ENCODE measurements at places on chromosomes 6 and 20. TPM values are rescaled to one million over a fixed set of nuclear protein-coding genes. Genes with fewer than 3 reads are reported as not detected.

CALHM5 gene
- total RNA-seq, result not detected

ZSWIM3 gene
- 6.7 TPM for total RNA-seq

MEA1 gene
- total RNA-seq, result 36.2 TPM

PHACTR3 gene
- total RNA-seq, result not detected

MOXD1 gene
- not detected for total RNA-seq

SOBP gene
- not detected for total RNA-seq

EYA4 gene
- total RNA-seq, result not detected

SLC32A1 gene
- not detected for total RNA-seq

HDAC2 gene
- 54.7 TPM for total RNA-seq

PLEKHG1 gene
- 2.9 TPM for total RNA-seq

RIN2 gene
- 0.72 TPM for total RNA-seq

COL9A3 gene
- not detected for total RNA-seq

PTCHD4 gene
- total RNA-seq, result not detected

BLCAP gene
- total RNA-seq, result 87.5 TPM

ACTL10 gene
- 6.0 TPM for total RNA-seq

UTRN gene
- total RNA-seq, result 219 TPM

FAM217A gene
- total RNA-seq, result not detected

GRCh38 chr6:118869894-118870589 is 23.9 kb upstream of the ASF1A start:
- no peak for DNase-seq

- no peak for DNase-seq
Measured at GRCh38 chr6:88499845-88500699, 333.9 kb upstream of the CNR1 start.

- DNase-seq, result no peak
Measured at GRCh38 chr6:142550310-142551063, 248.7 kb downstream of the ADGRG6 start.

- DNase-seq, result no peak
Measured at GRCh38 chr6:52558266-52559000, 18.4 kb downstream of the TRAM2 start.

GRCh38 chr6:4812068-4812467 is 35.9 kb downstream of the CDYL start:
- no peak for DNase-seq

DNA sequence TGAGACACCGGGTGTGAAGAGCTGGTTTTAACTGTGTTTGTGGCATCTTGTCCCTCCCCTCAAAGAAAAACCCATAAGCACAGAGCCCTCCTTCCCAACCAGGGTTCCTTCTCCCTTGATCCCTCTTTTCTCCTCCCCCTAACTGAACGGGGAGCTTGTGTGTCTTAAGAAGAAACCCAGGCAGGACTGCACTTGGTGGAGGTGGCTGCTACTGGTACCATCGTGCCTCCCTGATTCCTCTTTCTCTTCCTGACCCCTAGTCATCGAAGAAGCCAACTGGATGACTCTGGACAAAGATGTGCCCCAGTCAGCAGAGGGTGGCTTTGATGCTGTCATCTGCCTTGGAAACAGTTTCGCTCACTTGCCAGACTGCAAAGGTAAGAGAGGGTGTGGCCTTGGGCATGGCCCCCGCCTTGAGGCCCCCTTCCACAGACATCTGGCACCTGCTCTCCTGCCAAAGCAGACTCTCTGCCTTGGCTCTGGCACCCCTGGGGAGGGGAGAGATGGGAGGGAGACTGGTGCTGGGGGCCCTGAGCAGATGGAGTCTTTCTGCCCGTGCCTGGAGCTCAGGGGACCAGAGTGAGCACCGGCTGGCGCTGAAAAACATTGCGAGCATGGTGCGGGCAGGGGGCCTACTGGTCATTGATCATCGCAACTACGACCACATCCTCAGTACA is 2.1 kb downstream of the GNMT start:
- no peak for DNase-seq

DNA sequence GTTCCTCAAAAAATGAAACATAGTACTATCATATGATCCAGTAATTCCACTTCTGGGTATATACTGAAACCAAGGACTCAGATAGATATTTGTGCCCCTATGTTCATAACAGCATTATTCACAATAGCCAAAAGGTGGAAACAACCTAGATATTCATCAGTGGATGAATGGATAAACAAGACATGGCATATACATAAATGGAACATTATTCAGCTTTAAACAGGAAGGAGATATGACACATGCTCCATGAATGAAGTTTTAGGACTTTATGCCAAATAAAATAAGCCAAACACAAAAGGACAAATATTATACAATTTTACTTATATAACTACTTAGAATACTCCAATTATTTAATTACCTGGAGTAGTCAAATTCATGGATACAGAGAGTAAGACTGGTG is 16.4 kb downstream of the PLCB1 start:
- DNase-seq, result no peak

DNA sequence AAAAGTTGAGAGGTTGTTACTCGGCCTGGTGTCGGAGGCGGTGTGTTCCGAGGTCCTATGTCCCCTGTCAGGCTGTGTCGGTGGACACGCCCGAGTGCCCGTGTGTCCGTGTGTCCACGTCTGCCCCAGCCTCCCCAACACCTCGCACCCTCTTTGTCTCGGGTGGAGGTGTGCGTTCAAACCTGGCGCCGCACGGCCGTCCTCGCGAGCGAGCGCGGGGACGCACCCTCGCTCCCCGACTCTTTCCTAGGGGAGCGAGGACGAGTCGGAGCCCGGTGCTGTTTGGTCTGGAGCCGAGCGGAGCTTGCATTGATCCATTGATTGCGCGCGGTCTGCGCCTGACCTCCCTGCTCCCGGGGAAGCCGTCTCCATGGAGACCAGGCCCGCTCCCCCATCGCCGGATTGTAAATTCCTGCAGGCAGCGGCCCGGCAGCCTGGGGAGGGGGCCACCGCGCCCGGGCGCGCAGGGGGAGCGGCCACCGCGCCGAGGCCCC is 411 bp upstream of the SCUBE3 start:
- no peak for DNase-seq

- no peak for DNase-seq
Measured at GRCh38 chr6:167678102-167679101, 148.3 kb upstream of the AFDN start.

- DNase-seq, result no peak
Measured at GRCh38 chr6:43336382-43336781, 27.8 kb upstream of the CRIP3 start.

DNA sequence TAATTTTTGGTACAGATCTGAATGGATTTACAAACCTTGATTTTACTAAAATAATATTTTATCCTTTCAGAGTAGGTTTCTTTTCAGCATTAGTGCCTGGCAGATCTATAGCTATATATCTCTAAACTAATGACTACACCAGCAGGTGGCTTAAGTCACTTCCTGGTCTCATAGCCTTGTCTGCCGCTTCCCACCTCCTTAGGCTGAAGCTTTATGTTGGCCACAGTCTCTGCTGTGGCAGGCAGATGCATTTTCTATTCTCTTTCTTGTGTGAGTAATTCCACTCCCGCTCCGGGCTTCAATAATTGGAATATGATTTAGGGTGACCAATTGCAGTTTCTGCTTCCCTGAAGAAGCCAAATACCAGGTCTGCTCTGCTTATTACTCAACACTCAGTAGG is 226.8 kb upstream of the HS3ST5 start:
- DNase-seq, result no peak

DNA sequence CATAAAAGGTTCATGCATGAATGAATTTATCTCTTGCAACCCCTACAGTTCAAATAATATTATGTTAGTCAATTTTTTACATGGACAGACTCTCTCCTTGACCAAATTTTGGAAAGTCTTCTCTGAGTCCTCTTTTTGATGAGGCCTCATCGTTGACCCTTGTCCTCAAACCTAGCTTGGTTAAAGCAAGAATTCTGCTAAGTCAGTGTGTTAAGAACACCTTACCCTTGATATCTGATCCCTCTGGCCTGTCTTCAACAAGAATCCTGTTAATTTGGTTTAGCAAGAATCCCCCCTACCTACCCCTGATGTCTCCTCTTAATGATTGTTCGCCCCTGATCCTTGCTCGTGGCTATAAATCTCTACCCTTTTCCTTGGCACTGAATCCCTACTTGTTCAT is 301.4 kb downstream of the LAMA2 start:
- no peak for DNase-seq

GRCh38 chr6:26430787-26431186 is 9.5 kb upstream of the BTN3A3 start:
- no peak for DNase-seq

DNA sequence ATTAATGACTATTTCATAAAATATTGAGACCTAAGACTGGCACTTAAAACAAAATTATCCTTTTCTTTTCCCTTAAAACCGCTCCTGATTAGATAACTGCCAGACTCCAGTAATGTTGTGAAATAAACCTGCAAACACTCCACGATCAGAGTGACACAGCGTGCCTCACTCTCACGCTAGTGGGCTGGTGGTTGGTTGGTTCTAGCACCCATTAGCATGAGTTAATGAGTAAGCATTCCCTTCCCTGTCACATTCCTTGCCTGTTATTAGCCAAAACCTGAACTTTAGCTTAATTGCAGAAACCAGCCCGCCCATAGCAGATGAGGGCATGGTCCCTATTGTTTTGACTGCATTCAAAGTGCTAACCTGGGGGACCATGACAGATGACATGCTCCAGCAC is 193.4 kb downstream of the CD83 start:
- DNase-seq, result no peak

DNA sequence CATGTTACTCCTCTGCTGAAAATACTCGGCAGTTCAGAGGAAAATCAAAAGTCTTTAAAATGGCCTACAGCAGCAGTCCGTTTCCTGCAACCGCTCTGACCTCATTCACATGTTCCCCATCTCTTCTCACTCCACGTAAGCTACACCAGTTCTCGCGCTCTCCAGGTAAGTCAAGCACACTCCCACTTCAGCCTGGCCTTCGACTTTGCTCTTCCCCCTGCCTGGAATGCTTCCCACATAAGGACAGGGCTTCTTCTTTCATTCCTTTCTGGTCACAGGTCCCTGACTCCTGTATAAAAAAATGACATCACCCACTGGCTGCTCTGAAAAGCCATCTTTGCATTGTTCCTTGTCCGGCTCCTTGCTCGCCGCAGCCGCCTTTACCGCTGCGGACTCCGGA is 42.7 kb downstream of the MGME1 start:
- DNase-seq, result no peak

GRCh38 chr6:37583261-37583660 is 83.6 kb upstream of the CCDC167 start:
- DNase-seq, result no peak

GRCh38 chr20:62116558-62117361 is 5.5 kb upstream of the LSM14B start:
- DNase-seq, result no peak

GRCh38 chr6:119241111-119241465 is 108.5 kb downstream of the MAN1A1 start:
- no peak for DNase-seq

- DNase-seq, result no peak
Measured at GRCh38 chr6:117550078-117550600, 52.2 kb downstream of the GOPC start.

- no peak for DNase-seq
Measured at GRCh38 chr20:7022597-7022996, 255.1 kb downstream of the BMP2 start.

DNA sequence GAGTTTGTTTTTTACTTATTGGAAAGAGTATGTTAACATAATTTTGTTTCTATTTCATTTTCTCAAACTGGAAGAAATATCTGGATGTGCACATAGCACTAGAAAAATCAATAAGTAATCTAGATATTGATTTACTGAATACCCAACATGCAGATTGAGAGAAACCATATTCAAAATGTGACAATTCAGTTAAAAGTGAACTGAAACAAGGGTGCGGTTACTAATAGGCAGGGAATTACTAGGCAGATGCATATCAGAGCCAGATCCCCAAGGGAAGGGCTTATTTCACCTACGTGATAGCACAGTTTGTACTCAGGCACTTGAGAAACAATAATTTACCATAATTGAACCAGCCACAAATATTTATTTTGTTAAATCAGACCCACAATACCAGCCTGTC is 493.1 kb upstream of the FLRT3 start:
- DNase-seq, result no peak

GRCh38 chr20:8744228-8744844 is 324.6 kb upstream of the PLCB4 start:
- DNase-seq, result no peak

GRCh38 chr20:49630396-49630951 is 62.5 kb upstream of the PTGIS start:
- DNase-seq, result no peak

- no peak for DNase-seq
Measured at GRCh38 chr6:44054721-44055559, 72.3 kb downstream of the MRPL14 start.

DNA sequence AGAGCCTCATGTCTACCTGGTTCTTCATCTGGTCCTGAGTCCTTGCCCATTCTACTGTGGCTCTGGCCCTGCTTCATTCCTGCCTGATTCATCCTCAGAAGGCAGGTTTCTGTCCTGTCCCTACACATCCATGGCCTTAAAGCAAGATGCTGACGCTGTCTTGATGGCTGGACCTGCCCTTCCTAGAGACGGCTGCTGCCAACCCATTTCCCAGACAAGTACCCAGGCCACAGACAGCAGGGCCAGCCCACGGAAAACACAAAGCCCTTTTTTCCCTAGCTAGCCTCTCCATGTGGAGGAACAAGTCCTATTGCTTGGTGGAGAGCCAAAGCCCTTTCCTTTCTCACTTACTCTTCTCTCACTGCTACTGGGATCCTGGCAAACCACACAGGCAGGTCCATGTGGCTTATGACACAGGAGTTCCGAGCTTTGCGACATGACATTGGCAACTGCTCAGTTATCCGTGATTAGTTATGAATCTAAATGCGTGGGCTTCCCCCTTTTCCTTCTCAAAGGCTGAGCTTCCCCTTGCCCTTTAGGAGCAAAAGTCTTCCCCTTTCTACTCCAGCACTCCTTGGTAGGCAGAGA is 72.9 kb downstream of the SLC22A3 start:
- DNase-seq, result no peak
